Dermis blood vessel endothelial cell (primary cell): ENCODE measurements at places on chromosomes 6 and 20. TPM values are rescaled to one million over a fixed set of nuclear protein-coding genes. Genes with fewer than 3 reads are reported as not detected.

DNA sequence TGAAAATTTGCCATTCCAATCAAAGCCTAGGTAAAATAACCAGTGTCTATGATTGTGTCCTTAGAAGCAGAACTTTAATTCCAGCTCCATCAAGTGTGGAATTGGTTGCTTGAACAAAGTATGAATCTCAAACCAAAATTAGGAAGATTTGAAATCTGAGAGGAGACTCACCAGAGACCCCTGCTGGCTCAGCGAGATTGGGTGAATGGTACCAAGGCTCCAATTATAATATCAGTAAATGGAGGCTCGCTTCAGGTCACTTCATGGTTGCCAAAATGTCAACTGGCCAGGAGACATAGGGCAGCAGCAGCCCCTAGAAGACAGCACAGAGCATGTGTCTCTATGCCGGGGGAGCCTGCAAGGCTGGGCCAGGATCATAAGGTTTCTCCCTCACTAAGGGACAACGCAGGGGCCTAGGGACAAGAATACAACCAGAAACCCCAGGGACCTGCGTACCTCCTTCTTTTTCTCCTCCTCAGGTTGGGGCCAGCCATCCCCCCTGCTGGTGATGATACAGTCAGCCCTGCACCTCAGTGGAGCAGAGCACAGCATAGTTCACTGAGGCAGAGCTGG, 14.0 kb downstream of the RBL1 start:
- peak; percentile 39 for DNase-seq

DNA sequence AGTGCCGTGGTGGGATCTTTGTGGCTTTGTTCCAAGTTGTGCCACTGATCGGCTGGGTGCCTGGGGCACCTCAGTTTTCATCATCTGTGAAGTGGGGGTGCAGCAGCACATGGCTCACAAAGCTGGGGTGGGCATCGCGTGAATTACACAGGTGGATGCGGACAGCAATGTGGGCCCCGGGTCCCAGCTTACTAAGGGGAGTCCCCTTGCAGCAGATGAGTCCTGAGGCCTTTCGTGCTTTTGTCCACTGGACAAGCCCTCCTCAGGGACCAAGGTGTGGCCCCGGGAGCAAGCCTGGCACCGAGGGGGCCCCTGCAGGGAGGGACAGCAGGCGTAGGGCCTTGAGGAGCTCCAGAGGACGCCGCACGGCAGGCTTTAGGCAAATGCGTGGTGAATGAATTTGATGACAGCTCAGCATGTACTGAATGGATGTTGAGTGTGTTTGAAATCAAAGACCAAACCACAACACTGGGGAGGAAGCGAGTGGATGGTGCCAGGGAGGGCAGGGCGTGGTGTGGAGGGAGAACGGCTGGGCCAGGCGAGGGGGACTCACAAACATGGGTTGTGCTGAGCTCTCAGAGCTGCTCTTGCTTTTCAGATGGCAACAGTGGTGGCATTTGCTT, 53.2 kb downstream of the IRF4 start:
- DNase-seq = no peak

GRCh38 chr6:18263418-18264218, 712 bp downstream of the DEK start:
- DNase-seq = peak; percentile 31

- no peak for DNase-seq
Observed at GRCh38 chr20:40584130-40584809, 104.8 kb downstream of the MAFB start.

NKAIN2 gene
- not detected in 2 replicates for total RNA-seq

DNA sequence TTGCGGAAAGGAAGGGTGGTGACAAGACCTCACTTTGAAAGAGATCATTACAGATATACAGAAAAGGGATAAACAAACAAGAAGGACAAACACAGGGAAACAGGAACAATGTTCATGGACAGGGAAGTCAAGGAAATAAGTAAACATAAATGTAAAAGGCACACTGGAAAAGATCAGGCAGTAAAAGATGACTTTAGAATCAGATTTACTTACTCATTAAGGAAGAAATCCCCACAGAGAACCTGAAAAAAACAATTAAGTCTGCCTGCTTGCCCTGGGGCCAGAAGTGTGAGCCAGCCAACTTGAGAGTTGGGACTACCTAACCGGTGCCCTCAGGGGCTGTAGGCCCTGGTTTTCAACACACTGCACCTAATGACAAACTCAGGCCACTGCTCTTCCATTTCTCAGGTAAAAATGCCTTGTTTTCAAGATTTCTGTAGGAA, 1.7 kb downstream of the APMAP start:
- no peak for DNase-seq

GRCh38 chr20:32972181-32973076, 31.8 kb downstream of the SUN5 start:
- peak; percentile 20 for DNase-seq

RNF217 gene
- total RNA-seq = 17.5 and 41.7 TPM in 2 replicates

GGTLC1 gene
- not detected in 2 replicates for total RNA-seq

- DNase-seq = no peak
Observed at GRCh38 chr6:42332916-42333315, 115.3 kb upstream of the MRPS10 start.

- DNase-seq = no peak
Observed at GRCh38 chr6:2433711-2434110, 188.3 kb upstream of the GMDS start.

GRCh38 chr6:145155873-145156782, 579.2 kb downstream of the EPM2A start:
- no peak for DNase-seq
